ENCODE measurements at places on chromosomes 1 and 21.

DNA sequence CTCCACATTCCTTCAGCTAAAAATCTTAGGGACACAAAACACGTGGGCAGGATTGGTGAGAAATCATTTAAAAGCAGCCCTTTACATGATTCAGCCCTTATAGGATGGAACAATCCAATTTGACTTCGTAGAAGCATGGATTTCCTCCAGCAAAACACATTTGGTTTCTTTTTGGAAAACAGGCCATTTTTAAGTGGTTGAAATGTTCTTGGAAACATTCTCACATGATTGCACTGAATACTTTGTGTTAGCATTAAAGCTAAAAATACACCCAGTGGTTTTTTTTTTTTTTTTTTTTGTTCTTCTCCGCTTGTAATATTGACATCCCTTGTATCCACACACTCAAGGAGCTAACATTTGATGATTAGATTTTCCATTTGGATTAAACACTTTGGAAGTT lies 42.1 kb upstream of the ABCG1 start:
- no peak for DNase-seq

- DNase-seq: no peak
These were observed 3.1 kb upstream of the TXNIP start for GRCh38 chr1:145999321-146000024.

GRCh38 chr21:24693779-24694178 lies 913.5 kb downstream of the MRPL39 start:
- DNase-seq: no peak

GRCh38 chr1:214492401-214493075 lies 58.9 kb downstream of the PTPN14 start:
- DNase-seq: no peak

DNA sequence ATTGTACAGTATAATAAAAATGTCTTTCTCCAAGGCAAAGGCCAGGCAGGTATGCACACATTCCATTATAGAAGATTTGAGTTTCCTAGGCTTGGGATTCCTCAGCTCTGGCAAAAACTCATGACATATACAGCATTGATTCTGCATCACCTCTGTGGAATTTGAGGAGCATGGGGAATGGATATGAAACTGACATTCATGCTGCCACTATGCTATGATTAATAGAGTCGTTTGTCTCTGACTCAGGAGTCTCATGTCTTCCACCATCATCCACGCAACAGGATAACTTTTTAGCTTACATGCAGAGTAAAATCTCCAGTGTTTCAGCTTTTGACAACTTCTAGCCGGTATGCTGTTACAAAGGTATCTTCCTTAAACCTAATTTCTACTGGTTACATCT lies 49.8 kb upstream of the ADORA3 start:
- DNase-seq: no peak

GRCh38 chr1:178513278-178513983 lies 522 bp downstream of the TEX35 start:
- DNase-seq: no peak

DNA sequence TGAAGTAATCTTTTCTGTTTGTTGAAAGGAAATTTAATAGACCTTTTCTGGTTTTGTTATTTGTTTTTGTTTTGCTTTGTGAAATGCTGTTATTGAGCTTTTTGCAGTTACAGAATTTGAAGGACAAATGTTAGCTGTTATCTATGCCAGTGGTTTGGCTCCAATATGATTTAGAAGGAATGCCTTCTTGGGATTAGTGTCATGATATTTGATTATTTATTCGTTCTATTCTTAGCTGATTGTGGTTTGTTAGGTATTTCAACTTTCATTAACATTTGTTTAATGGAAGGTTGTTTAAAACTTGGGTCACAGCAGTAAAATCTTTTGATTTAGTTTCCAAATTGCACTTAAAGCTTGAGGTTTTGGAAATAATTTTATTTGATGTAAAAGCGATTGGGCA lies 33.5 kb downstream of the ADGRL2 start:
- no peak for DNase-seq

GRCh38 chr1:55010194-55010886 lies 11.6 kb downstream of the BSND start:
- DNase-seq: no peak

GRCh38 chr1:246503341-246503740 lies 3.7 kb downstream of the SMYD3 start:
- no peak for DNase-seq

GRCh38 chr1:63928186-63929105 lies 154.6 kb downstream of the ROR1 start:
- no peak for DNase-seq

DNA sequence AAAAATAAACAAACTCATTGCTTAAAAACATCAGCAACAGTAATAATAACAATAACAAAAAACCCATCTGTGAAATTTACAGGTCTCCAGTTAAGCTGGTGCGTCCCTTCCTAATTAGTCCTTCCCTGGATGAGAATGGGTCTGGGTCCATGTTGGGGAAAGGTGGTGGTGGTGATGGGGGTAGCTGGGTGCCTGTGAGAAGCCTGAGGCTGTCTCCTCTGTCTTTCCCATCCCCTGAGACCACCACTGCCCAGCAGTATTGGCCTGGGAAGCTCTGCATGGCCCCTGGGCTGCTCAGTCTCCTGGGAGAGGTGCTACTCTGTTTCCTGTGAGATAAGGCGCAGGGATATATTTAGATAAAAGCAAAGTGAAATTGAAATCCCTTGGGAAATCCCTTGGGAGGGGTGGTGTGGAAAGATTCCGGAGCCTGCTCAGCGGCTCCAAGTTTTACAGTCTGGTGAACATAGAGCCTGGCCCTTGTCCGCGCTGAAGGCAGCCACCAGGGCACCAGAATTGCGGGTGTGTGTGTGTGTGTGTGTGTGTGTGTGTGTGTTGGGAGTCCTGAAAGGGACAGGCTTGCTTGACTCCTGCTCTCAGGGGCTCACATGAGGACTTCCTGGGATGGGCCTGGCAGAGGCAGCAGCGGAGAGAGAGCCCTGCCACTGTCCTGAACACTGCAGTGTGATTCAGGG lies 150.2 kb downstream of the FOXD2 start:
- DNase-seq: no peak

DNA sequence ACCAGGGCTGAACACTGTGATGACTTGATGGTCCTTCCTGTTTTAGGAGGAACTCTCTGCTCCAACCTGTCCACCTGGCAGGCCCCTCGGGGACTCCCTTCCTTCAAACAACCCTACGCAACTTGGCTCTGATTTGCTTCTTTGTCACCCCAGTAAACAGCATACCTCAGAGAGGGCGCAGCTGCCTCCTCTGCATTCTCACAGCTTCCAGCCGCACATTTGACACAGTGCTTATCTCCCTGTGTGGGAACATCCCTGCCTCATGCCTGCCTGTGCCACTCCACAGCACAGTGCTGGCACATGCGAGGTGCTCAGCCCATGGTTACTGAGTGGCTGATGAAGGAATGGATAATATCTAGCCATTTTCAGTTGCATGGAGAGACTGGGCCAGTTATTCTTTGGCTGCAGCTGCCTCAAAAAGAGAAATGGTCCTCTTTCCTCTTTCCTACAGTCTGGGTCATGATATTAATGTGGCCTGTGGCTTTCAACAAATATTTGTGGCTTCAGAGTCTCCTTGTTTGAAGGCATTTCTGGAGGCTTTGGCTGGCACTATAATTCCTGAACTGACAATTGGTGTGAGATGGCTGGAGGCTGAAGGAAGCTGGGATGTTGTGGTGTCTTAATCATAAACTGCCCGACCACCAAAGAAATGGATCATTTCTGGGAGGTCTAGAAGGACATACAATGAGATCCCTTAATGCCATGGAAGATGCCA lies 77.9 kb downstream of the TENT5C start:
- no peak for DNase-seq

GRCh38 chr21:31211836-31212235 lies 132.2 kb downstream of the TIAM1 start:
- DNase-seq: no peak

- no peak for DNase-seq
These were observed 4.5 kb downstream of the DLGAP3 start for GRCh38 chr1:34924759-34925555.

DNA sequence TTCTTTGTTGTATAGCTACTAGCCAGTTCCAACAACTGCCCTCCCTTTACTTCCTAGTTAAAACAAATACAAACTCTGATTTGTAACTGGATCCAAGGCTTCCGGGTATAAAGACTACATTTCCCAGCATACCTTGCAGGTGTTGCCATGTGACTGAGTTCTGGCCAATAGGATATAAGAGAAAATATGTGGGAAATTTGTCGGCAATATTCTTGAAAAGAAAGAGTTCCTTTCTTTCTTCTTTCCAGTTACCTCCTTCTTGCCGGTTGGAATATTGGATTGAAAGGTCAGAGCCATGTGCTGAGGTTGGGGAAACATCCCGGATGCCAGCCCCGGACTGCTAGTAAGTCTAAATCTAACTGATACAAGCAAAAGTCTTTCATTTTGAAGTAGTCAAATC lies 23.0 kb upstream of the ZBTB40 start:
- DNase-seq: no peak

DNA sequence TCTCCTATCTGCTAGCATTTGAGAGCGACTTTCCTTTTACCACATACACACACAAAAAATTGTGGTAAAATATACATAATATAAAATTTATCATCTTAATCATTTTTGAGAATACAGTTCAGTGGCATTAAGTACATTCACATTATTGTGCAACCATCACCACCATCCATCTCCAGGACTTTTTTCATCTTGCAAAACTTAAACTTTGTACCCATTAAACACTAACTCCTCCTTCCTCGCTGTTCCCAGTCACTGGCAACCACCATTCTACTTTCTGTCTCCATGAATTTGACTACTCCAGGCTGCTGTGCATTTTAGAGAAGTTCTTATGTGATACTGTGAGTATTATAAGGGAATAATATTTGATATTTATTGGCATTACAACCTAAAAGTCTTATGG lies 181.3 kb downstream of the C1orf21 start:
- DNase-seq: no peak

DNA sequence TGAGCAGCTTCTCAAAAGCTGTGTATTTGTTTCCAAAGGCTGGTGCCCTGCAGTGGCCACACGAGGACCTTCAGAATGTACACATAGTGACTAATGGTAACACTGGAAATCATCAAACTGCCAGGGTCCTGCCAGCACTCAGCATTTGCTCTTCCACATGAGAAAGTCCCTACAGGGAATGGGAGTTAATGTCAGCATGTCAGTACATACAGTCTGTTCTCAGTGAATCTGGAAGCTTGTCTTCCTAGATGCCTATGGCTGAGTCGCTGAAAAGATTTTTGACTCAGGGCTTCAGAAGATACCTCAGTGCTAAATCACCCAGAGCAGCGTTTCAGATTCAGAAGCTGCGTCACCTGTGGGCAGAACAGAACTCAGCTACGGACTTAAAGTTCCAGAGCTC lies 108.2 kb downstream of the CDC7 start:
- no peak for DNase-seq

DNA sequence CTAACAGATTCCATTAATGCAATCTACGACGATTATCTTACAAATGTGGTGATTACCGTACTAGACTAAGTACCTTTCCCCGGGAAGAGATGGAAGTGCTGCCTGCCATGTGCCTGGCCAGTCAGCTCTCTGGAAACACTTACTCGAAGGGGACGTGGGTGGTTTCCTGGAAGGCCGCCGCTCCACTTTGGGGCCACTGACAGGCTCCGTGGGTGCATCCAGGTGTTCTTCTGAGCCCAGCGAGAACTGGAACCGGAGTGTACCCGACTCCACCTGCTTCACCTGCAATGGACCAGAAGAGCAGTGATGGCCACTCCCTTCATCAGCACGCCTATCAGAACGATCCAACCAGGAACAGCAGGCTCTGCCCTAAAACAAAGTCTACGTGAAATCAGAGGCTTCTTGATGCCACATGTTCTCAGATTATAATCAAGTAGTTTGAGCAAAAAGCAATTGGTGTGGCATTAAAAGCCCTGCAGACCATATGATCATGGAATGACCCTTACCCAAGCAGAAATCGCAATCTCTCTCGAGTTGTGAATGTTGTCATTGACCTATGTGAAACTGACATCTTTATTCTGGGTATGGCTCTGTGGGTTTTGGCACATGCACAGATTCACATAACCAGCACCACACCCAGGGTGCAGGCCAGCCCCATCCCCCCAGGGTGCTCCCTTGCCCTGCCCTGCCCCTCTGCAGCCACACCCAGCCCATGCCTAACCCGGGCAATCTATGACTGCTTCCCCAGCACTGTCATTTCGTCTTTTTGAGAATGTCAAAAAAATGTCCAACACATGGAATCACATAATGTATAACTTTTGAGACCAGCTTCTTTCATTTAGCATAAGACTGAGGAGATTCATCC lies 64.5 kb downstream of the NPHP4 start:
- DNase-seq: no peak
